Endothelial cell of umbilical vein (primary cell): ENCODE measurements at places on chromosomes 1 and 21.
A peak's percentile ranks its signal among the peaks of the same experiment; 100 is the strongest.

DNA sequence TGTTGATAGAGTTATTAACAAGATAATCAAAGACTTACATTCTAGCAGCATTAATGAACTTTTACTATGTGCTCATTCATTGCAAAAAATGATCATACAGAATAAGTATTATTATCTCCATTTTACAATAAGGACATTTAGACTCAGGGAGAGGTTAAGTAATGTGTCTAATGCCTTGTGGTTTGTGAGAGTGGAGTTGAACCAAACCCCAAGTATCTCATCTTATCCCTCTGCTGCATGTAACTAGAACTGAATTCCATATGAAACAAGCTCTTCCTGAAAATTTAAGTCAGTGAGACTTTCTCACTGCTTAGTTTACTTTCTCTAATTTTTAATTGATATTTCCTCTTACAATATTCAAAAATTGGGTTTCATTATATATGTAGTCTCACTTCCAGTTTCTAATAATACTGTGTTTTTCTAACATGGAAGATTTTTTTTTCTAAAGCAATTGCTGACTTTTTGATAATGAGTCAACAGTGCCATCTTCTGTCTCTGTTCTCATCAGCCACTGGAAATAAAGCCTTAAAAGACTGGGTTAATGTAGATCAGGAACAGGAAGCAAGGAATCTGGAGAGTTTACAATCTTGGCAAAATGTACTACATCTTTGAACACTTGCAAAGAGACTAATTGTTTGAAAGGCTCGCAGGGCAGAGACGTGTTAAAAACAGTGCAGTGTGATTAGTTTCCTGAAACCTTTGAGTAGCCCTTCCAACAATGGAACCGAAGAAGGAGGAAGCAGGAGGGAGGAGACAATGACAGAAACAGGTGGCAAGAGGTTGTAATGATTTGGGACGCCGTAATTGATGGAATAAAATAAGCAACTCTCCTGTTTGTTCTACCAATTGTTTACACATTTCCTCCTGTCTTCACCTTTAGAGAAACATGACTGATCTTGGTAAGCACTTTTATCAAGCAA is 567.6 kb downstream of the MRPL39 start:
- DNase-seq, result no peak

GRCh38 chr21:20856926-20857325 is 141.3 kb upstream of the NCAM2 start:
- no peak for DNase-seq

- DNase-seq, result no peak
These were observed 3.3 kb downstream of the RAVER2 start for GRCh38 chr1:64748222-64748621.

DNA sequence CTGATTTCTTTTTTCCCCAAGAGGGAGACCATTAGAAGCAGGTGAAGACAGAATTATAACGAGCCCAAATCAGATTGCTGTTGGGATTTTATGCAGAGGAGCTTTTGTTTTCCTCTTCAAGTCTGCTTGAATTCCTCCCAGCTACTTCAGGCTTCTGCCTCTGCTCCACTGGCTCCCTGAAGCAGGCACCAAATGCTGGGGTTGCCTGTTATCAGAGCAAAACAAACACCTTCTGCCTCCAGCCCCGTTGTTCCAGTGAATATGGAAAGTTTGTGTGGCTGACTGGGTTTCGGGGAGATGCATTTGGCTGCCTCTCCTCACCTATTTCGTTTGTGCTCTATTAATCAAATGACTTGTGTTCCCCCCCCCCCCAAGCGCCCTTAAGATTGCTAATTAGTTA is 209.2 kb downstream of the URB2 start:
- DNase-seq, result no peak

DNA sequence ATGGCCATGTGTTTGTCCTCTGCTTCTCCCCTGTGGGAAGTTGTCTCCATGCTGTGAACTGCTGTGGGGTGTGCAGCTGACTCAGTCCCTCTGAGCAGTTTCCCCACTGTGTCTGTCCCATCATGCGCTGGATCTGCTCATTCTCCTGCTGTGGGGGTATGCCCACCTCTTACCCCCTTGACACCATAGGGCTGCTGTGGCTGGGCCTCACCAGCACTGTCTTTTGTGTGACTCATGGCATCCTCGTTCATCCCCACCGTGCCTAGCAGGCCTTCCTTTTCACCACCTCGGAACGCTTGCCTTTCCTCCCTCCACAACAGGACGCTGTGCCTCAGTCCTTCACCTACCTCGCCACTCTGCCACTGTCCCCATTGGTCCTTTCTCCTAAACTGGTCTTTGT is 27.3 kb downstream of the VANGL2 start:
- no peak for DNase-seq

- DNase-seq, result no peak
These were observed 35.4 kb downstream of the MIA3 start for GRCh38 chr1:222653178-222653827.

DNA sequence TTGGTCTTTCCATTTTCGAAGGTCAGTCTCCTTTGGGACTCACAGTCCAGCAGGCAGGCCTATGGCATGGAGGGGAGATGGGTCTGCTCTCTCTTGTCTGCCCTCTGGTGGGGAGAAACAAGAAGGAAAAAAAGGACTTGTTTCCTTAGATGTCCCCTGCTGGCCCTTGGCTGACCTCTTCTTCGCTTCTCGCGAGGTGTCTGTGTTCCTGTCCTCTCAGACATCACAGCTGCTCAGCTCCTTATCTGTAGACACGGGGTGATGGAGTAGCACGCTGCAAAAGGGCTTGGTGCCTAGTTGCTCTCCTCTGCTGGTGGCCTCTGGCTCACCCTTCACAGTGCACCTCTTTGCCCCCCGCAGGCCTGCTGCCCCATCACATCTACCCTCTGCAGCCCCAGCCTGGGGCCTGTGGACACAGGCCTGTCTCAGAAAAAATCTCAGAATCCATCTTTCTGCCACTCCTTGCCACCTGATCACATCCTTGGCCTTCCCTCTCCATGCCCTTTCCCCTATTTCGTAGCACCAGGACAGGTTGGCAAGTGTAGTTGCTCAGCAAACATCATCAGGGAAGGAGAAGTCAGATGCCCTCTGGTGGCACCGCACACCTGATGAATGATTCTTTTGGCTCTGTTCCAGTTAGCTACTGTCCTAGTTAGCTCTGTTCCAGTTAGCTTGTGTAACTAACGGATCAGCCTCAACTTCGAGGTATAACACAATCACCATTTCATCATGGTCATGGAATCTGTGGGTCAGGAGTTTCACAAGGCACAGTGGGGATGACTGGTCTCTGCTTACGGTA is 18.7 kb upstream of the AK2 start:
- peak; percentile 86 for DNase-seq

GRCh38 chr1:4424766-4425165 is 229.6 kb upstream of the AJAP1 start:
- no peak for DNase-seq

- DNase-seq, result no peak
These were observed 69.9 kb upstream of the SIPA1L2 start for GRCh38 chr1:232699814-232700213.

GRCh38 chr1:11301601-11302000 is 28.6 kb downstream of the UBIAD1 start:
- DNase-seq, result no peak

DNA sequence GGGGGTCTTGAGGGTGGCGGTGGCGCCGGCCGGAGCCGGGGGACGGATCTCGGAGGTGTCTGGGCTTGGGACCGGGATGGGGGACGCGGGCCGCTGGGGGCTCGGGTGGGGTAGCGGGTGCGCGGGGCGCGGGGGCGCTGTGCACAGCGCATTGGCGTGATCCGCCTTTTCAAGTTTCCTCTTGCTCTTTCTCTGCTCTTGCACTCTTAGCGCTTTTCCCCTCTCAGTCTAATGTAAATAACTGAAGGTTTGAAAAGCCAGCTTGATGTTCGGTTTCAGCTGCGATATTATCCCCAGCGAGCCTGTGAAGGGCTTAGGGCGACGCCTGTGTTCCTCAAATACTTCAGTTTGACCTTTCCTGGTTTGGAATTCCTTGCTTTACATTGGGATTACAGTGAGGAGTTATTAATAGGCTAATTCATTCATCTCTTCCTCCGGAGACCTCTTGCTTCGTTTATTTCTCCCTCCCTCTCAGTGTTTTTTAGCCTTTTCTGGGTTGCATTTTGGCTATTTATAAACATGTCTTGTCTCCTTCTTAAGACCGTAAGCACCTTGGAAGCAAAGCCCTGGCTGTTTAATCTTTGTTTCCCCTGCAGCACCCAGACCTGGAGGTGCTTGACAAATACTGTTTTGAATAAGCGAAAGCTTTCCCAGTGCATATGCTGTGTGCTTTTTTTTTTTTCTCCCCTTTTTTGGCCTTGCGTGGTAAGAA is 693 bp downstream of the RAB4A start:
- peak; percentile 51 for DNase-seq

DNA sequence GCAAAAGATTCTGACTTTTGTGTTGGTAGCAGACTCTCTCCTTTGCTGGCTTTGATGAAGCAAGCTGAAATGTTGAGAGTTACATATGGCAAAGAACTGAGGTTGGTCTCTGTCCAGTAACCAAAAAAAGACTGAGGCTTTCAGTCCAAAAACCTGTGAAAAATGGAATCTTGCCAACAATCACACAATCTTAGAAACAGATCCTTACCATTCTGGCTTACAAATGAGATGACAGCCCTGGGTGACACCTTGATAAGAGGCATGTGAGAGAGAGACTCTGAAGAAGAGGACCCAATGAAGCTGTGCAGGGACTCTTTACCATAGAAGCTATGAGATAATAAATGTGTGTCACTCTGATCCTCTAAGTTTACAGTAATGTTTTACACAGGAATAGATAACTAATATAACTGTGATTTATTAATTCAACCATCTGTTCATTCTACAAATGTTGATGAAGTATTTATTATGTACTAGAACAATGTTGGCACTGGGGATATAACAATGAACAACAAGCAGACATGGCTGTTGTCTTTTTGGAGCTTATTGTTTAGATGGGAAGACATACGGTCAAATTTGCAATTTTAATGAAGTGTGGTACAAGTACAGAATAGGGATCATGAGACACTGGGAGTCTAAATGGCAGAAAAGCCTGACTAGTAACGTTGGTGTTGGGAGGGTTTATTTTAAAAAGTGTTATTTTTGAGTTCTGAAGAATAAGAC is 251.0 kb downstream of the OLFM3 start:
- no peak for DNase-seq

DNA sequence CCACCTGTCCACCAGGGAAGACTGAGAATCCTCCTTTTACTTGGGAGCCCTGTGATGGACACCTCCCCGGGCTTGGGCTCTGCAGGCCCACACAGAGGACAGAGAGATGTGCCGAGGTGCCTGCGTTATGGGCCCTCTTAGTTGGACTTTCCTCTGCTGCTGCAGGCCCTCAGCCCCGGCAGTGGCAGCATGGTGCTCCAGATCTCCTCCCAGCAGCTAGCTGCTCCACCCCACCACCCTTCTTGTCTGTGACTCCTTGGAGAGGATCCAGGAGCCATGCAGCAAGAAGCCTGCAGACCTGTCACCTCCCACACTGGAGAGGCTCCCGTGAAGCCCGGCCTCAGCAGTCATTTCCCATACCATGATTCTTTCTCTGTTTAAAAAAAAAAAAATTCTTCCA is 27.4 kb downstream of the PHGDH start:
- no peak for DNase-seq

DNA sequence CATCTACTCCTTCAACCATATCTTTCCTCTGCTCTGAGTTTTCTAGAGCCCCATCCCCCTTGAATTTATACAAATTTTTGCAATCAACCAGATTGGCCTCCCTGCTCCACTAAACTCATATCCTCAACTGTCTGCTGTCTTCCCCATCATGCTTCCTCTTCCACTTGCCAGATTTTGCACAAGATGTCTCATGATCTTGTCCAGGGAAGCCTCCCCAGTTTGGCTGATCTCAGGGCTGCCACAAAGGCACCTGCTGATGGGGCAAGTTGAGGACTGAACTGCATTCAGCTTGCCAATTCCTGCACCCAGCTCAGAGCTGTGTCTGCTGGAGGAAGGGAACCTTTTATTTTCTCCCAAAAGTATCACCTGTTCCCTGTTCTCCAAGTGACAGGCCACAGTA is 3.9 kb upstream of the KCNJ9 start:
- DNase-seq, result no peak

- DNase-seq, result no peak
These were observed 1.3 kb upstream of the RCC2 start for GRCh38 chr1:17440827-17441168.

- peak; percentile 49 for DNase-seq
These were observed 450 bp downstream of the SDE2 start for GRCh38 chr1:225998560-225999226.

DNA sequence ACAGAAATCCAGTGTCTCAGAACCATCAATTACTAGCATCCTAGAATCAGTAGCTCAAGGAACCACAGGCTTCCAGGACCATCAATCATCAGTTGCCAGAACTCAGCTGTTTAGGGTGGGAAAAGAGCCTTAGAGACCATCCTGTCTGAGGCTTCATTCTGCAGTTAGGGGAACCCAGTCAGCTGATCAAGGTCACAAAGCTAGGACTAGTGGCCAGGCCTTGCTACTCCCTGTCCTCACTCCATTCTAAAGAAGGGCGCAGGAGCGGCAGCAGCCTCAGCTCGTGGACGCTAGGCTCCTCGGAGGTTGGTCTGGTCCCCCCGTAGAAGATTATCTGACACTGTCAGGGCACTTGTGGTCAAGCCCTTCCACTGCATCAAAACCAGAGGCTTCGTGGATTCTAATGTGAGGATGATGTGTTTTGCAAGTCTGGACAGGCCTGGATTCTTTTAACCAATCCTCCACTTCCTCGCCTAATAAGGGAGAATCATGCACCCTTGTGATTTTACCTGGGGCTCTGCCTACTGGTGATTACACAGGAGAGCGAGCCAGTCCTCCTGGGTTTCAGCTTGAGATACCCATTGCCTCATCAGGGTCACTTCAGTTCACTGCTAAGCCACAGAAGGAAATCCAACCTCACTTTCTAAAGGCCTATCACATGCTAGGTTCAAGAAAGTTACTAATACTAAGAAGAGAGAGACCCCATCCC is 41.7 kb upstream of the IFFO2 start:
- no peak for DNase-seq

- peak; percentile 66 for DNase-seq
These were observed 386.2 kb upstream of the ADGRL2 start for GRCh38 chr1:81414488-81415015.

- DNase-seq, result no peak
These were observed 23.6 kb downstream of the COA6 start for GRCh38 chr1:234396871-234397270.

DNA sequence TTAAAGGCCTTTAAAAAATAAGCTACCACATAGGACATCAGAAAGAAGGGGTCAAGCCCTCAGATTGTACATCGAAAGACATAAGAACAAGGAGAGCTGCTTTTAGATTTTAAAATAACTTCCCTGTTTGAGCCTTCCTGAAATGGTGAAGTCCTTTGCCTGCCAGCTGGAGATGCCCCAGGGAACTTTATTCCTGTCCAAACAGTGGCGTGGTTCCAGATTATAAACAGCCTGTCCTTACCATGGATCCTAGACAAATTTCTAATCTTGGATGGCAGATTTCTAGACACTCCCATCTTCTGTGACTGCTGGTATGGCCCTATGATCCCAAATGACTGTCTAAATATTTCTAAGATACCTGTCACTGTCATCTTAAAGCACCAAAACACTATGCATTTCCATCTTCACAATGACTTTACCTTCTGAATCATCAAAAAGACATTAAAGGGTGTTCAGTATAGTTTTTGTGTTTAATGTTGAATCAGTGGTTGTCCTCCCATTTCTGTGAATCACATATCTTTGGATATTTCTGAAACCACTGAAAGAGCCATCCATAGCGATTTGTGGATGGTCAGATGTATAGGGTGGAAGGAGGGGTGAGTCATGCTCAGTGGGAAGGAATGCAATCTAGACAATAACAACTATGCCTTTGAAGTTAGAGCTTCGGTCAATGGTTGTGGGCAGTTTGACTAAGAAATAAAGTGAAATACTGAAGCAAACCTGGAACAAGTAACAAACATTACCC is 23.2 kb downstream of the ILDR2 start:
- no peak for DNase-seq

GRCh38 chr1:71307451-71307850 is 226.6 kb upstream of the ZRANB2 start:
- peak; percentile 42 for DNase-seq
